NB4 (cell line): ENCODE measurements at places on chromosomes 5 and 9.

DNA sequence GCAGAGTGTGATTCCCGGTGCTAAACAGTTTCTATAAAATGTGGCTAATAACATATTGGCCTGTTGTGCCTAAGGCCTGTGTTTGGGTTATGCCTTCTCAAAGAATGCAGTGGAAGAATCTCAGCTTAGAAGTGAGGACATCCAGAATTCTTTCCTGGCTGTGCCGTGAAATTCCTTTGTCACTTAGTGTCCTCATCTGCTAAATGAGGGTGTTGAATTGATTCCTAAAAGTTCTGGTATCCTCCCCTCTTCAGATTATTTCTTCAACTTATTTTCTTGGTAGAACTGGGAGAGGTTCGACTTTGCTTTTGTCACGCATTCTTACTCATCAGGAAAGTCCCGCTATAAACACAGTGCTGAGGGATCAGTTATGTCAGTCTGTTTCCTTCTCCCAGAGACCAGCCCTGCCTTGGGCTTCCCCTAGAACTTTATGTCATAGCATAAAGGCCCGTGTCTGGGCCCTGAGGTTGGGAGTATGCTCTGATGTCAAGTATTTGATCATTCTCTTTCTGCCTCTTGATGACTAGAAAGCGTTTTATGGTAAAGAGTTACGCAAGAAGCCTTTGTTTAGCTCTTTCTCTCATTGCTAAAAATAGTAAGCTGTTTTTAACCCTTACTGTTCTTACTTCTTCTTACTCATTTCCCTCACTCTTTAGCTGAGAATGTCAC lies 29.5 kb downstream of the MTAP start:
- no peak for DNase-seq

- peak; percentile 60 for DNase-seq
Observed at GRCh38 chr5:151155775-151156506, 1.6 kb downstream of the ANXA6 start.

DNA sequence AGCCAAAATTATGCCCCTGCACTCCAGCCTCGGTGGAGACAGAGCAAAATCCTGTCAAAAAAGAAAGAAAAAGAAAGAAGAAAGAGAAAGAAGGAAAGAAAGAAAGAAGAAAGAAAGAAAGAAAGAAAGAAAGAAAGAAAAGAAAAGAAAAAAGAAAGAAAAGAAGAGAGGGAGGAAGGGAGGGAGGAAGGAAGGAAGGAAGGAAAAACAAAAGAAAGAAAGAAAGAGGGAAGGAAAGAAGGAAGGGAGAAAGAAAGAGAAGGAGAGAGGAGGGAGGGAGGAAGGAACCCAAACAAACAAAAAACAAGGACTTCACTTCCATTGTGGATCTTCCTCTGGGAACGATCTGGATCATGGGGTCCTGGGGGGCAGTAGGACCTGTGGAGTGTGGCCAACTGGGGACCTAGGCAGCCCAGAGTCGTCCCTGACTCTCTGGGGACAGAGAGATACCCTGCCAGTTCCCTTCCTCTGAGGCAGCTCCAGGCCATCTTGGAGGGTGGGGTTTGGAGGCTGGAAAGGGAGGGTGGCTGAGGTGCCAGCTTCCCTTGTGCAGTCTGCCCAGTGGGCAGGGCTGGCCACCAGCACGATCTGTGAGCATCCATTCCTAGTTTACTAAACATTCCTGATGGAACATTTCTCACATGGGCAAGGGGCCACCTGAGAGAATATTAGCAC lies 216.8 kb downstream of the PAX5 start:
- DNase-seq: no peak

DNA sequence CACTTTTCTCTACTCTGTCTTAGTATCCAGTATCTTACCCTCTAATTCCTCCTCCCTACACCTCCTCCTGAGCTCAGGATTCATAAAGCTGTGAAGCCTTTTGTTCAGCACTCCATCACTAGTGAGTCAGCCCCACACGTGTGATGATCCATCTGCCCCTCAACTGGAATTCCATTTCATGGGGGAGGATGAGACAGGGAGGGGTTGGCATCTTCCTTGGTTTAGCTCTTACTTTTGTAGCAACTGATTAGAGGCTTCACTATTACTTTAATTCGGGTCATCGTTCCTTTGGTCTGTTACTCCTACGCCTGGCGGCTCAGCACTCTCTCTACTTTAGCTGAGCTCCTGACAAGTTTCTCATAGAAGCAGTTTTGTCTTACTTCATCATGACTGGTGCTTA lies 11.8 kb downstream of the BTNL8 start:
- no peak for DNase-seq

DNA sequence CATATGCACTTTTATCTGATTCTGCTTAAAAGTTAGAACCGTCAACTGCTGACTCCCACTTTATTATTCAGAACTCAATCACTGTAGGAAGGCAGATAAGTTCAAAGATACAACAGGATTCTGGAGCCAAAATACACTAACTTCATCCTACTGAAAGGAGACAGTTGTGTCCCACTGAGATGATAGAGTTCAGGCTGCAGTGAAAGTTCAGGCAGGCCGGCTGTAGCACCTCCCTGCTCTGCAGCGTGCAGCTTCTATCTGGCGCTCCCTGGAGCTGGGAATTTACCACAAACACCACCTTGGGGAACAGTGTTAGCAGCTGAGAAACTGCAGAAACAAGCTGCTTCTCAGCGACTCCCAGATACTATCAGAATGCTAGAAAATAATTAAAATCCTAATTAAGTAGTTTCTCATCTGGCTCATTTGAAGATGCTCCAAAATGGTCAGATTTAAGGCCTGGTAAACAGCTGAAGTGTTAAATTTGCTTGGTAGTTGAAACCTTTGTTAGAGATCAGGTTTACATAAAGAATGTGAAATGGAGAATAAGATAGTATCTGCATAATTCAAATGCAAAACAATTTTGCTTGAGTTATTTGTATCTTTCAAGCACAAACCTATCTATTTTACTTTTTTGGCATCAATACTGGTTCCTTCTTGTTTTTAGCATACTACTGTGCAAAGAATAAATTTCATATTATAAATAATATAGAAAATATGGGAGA lies 52.3 kb upstream of the CNTLN start:
- no peak for DNase-seq

GRCh38 chr5:2896371-2897275 lies 145.1 kb upstream of the IRX2 start:
- no peak for DNase-seq

GRCh38 chr9:130992682-130993032 lies 16.3 kb upstream of the LAMC3 start:
- DNase-seq: no peak

DNA sequence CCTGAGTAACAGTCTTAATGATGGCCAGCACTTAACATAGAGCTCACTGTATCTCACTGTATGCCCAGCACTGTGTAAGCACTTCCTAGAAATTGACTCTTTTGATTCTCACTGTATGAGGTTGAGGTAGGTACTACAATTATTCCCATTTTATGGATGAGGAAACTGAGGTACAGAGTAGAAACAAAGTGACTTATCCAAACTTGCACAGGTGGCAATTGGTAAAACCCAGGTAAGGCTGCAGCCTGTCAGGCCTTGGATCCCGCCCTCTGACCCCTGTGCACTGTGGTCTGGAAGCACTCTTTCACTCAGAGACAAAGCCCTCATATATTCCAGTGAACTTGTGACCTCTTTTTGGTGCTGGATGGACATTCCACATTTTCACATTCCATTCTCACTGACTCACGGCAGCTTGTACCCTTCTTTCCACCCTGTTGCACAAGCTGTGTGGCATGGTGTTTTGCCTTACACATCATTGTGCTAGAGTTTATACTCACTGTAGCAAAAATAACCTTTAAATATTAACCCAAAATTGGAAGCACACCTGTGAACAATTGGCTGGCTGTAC lies 21.7 kb downstream of the ANKRD55 start:
- DNase-seq: no peak

DNA sequence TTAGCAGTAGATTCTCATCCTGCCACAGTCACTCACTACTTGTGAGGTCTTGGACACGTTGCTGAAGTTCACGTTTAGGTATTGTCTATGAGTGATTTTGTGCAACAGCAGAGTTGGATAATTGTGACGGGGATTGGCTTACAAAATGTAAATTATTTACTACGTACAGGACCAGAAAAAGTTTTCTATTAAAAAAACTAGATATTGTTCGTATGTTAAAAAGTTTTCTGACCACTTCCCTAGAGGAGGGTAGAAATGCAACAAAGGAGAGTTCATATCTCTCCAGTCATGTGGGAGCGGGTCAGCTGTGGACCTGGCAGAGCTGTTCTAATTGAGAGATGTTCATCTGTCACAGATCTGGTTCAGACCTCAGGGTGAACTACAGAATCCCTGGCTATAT lies 976.1 kb upstream of the NUDT12 start:
- no peak for DNase-seq

- peak; percentile 46 for DNase-seq
Observed at GRCh38 chr5:1511651-1512540, 11.9 kb downstream of the LPCAT1 start.

DNA sequence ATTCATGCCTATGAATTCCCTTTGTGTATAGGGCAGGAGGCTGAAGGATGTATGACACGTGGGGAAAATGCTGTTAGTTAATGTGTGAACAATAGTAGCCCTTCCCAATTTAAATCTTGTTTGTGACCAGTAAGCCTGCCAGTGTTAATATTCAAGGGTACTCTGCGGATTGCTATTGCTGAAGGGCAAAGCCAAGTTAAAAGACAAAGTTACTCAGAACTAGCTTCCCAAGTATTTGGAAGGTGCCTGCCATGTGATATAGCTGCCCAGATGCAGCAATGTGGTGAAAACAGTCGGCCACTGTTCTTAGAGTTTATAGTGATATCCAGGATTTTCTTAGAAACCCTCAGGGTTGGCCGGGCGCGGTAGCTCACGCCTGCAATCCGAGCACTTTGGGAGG lies 34.6 kb downstream of the MARVELD2 start:
- no peak for DNase-seq

DNA sequence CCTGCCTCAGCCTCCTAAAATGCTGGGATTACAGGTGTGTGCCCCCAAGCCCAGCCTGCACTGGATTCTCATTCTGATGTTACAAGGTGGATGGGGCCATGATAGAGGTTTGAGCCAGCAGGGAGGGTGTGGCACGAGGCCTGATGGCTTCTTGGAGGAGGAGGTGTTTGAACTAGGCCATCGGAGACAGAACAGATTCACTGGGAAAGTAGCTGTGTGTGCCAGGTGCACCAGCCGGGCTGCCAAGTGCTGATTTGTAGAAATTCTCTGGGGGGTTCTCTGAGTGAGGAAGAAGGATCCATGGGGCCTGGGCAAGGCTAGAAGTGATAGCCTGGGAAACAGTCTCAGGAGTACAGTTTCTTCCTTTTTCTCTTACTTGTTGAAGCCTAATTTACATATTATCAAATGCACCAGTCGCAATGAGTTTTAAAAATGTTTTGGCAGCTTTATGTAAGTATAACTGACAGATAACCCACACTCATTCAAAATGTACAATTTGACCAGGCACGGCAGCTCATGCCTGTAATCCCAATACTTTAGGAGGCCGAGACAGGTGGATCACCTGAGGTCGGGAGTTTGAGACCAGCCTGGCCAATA lies 31.1 kb upstream of the STXBP1 start:
- DNase-seq: no peak

GRCh38 chr5:69046375-69046957 lies 47.3 kb upstream of the SLC30A5 start:
- peak; percentile 31 for DNase-seq

DNA sequence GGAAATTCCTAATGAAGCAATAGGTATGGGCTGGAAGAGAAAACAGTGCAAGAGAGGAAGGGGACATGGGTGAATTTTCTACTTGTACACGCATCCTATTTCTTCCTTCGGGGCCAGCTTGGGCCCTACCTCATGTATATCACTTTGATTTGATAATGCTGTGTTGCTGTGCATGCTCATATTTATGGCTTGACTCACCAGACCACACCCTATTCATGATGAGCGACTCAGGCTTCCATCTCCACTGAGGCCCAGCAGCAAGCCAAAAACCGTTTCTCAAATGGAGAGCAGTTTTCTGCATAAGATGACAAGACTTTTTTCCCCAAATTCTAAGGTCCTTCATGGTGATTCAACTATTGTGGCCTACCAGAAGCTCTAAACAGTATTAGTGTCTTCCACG lies 2039.1 kb upstream of the CDH9 start:
- no peak for DNase-seq

DNA sequence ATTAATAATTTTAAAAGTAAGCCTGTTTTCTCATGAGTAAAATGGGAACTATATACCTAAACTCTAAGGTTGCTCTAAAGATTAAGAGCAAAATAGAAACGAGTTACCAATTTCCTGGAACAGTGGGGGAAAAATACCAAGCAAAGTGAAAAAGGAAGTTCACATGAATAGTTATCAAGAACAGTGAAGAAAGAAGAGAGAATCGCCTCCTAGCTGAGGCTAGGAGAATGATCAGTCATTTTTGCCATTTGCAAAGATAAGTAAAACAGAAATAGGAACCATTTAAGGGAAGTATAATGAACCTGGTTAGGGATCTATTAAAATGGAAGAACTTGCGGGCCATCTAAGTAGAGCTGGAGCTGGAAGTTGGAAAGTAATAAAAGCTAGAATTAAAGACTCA lies 50.7 kb downstream of the P4HA2 start:
- peak; percentile 71 for DNase-seq

- DNase-seq: peak; percentile 38
Observed at GRCh38 chr9:114156657-114157421, 1.5 kb downstream of the COL27A1 start.

- no peak for DNase-seq
Observed at GRCh38 chr9:131674425-131675421, 65.2 kb downstream of the RAPGEF1 start.

GRCh38 chr9:18658804-18659705 lies 185.1 kb downstream of the ADAMTSL1 start:
- DNase-seq: no peak

DNA sequence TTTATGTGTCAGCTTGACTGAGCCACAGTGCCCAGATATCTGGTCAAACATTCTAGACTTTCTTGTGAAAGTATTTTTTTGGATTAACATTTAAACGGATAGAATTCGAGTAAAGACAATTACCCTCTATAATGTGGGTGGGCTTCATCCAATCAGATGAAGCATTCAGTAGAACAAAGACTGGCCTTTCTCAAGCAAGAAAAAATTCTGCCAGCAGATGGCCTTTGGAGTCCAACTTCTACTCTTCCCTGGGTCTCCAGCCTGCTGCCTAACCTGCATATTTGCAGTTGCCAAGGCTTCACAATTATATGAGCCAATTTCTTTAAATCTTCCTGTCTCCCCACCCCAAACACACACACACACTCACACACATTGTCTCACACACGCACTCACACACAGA lies 86.4 kb downstream of the MED10 start:
- DNase-seq: peak; percentile 31

- DNase-seq: no peak
Observed at GRCh38 chr9:24045150-24045549, 219.1 kb upstream of the ELAVL2 start.

GRCh38 chr5:66658516-66658915 lies 62.3 kb downstream of the MAST4 start:
- DNase-seq: no peak

- DNase-seq: no peak
Observed at GRCh38 chr9:121350993-121351561, 19.0 kb downstream of the STOM start.

DNA sequence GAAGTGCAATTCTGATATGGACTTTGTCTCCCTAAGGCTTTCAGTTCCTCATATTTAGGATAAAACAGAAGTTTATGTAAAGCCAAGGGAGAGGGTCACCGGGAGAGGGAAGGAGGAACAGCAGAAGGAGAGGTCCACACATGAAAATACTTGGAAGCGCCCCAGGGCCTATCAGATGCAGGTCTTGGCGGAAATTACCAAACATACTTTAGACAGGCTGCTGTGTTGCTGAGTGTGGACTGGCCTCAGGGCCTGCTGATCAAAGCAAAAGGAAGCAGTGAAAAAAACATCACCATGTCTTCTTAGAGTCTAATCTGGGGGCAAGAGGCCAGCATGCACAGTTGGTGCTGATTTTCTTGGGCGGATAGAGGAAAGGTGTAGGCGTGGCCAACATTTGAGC lies 14.1 kb upstream of the NTRK2 start:
- no peak for DNase-seq
